Lower leg skin (tissue), 4 donors: ENCODE measurements at places on chromosomes 6 and 20. TPM values are rescaled to one million over a fixed set of nuclear protein-coding genes. Genes with fewer than 3 reads are reported as not detected.

ME1 gene
- total RNA-seq = 24.3 TPM

JARID2 gene
- 17.9 TPM for total RNA-seq

PRSS16 gene
- 12.7 TPM for total RNA-seq

TNFRSF21 gene
- 2.7 TPM for total RNA-seq

CGA gene
- total RNA-seq = 0.59 TPM

SYTL3 gene
- total RNA-seq = 2.0 TPM

EPPIN gene
- not detected for total RNA-seq

PRDM13 gene
- not detected for total RNA-seq

GDAP1L1 gene
- not detected for total RNA-seq

GSTA2 gene
- total RNA-seq = not detected

HDGFL1 gene
- total RNA-seq = not detected

ECT2L gene
- not detected for total RNA-seq

NTSR1 gene
- 0.61 TPM for total RNA-seq

C6orf141 gene
- 5.4 TPM for total RNA-seq

SLC35D3 gene
- total RNA-seq = not detected

DNA sequence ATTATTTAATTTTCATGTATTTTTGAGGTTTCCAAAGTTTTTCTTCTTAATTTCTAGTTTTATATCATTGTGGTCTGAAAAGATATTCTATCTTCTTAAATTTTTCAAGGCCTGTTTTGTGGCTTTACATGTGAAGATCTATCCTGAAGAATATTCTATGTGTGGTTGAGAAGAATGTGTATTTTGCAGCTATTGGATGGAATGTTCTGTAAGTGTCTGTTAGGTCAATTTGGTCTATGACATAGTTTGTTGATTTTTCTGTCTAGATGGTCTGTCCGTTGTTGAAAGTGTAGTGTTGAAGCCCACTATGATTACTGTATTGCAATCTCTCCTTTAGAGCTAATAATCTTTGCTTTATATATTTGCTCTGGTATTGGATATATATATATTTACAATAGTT lies 125.7 kb downstream of the CRYBG1 start:
- no peak for DNase-seq

DNA sequence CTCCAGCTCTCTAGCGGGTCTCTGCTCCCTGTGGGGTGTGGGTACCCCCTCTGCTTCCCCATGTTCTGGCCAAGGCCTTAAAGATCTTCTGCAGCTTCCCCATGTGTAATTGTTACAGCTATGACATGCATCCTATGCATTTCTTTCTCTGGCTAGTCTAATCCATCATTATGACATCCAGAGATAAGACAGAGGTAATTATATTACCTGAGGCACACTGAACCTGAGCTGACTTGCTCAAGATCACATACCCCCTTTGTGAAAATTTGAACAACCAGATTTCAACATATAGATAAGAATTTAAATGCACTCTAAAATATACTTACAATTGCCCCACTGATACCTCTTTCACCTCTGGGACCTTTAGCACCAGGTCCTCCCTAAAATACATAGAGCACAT lies 102.4 kb downstream of the COL12A1 start:
- DNase-seq = no peak

GRCh38 chr6:79812195-79812594 lies 135.2 kb downstream of the ELOVL4 start:
- no peak for DNase-seq

DNA sequence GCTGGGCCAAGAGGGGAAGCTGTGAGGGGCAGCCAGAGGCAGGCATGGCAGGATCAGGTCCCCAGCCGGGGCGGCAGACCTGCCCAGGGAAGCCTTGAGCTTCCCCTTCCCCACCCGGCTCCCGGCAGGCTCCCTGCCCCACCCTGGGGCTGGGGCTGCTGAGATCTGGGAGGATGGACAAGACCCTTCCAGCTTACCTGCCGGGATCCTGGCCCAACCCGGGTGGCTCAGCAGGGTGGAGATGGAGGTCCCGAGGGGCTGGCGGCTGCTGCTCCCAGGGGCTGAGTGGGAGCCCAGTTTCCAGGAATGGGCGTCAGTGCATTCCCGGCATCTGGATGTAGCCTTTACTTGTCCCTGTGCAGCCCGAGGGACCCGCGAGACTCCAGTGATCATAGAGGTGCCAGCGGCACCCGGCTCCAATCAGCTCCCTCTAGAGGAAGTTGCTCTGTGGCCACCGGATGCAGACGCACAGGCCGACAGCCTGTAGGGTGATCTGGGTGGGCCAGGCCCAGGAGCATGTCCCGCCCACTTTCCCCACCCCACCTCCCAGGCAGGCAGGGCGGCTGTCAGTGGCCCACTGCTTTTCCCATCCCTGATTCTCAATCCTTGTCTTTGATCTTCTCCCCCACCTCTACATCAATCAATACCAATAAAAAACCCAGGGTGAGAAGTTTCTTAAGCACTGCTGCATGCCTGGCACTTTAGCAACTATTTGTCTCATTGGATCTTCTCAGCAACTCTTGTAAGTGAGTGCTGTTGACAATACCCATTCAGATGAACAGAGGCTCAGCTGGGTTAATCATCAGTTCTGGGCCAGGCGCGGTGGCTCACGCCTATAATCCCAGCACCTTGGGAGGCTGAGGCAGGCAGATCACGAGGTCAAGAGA lies at the start of gene BAK1:
Gene BAK1, minus strand, starts transcription at position 449 of the 887 bp plus-strand sequence. CDS start 2,672 bp downstream, outside the sequence.
- peak; percentile 89 for DNase-seq

- DNase-seq = peak; percentile 43
Measured at GRCh38 chr20:24132246-24132645, 143.7 kb upstream of the GGTLC1 start.

GRCh38 chr6:2582268-2582667 lies 168.5 kb downstream of the MYLK4 start:
- DNase-seq = no peak

- no peak for DNase-seq
Measured at GRCh38 chr20:61683721-61684120, 382.0 kb downstream of the TAF4 start.

- no peak for DNase-seq
Measured at GRCh38 chr20:44961011-44961869, 1.0 kb upstream of the TOMM34 start.

GRCh38 chr6:72968704-72969103 lies 256.6 kb downstream of the KHDC1L start:
- DNase-seq = no peak

- no peak for DNase-seq
Measured at GRCh38 chr20:23488996-23489395, 1.9 kb upstream of the CST8 start.

- DNase-seq = no peak
Measured at GRCh38 chr20:7352165-7352564, 584.7 kb downstream of the BMP2 start.

- no peak for DNase-seq
Measured at GRCh38 chr6:69985180-69985579, 118.8 kb downstream of the COL19A1 start.

GRCh38 chr20:21291026-21291425 lies 12.1 kb upstream of the XRN2 start:
- no peak for DNase-seq

DNA sequence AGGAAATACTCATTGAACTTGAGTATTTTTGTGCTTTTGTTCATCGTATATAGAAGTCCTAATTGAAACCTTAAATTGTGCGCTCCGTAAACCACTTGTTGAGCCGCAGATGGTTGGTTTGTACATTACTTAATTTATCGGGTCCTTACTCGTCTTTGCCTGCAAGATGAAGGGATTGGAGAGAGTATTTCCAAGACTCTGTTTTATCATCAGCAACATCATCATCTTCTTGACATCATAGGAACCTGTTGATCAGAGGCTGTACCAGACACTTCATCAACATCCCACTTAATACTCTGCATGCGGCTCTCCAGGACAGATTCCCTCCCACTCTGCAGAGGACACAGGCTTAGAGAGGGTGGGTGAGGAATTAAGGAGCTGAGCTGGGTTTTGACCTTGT lies 28.6 kb downstream of the TIAM2 start:
- peak; percentile 36 for DNase-seq

GRCh38 chr20:60011512-60012507 lies 53.6 kb downstream of the CDH26 start:
- DNase-seq = no peak

DNA sequence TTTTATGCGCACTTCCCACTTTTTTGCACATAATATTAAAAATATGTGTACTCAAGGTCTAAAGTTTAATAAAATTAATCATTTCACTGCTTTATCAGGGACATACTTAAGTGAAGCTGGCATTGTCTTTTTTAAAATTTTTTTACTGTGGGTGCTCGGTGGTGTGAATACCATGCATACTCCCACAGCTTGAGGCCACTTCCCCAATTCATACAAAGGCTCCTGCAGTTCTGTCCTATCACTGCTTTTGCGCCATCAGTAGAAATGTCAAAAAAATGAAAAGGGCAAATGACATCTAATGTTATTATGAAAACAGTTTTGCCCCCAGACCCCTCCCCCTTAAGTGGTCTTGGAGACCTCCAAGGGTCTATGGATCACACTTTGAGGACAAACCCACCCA lies 464.1 kb upstream of the ARID1B start:
- no peak for DNase-seq

DNA sequence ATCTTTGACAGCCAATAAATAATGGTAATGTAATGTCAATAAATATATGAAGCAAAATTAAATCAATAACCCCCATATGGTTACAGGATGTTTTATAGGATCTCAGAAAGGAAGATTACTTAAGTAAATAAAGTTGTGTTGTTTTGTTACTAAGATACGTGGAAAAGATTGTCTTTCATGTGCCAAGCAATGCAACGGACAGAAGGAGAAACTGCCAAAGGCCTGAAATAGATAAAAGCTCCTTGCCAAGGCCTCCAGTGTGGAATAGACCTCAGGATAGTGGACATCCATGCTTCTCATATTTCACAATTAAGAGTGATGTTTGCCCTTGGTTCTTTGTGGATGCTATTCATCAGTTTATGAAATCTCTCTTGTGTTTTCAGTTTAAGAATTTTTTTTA lies 16.4 kb upstream of the FNDC1 start:
- DNase-seq = no peak

GRCh38 chr6:31680226-31681134 lies at the start of gene LY6G5C:
Gene LY6G5C, minus strand, starts transcription at chr6:31681067. Its CDS starts 694 bp downstream, at chr6:31680373.
- DNase-seq = peak; percentile 86
